ENCODE measurements at places on chromosomes 5 and 9.

- DNase-seq = no peak
Measured at GRCh38 chr5:7680260-7680659, 170.7 kb downstream of the CFAP90 start.

GRCh38 chr9:131197160-131197911 lies 72.0 kb downstream of the NUP214 start:
- no peak for DNase-seq

DNA sequence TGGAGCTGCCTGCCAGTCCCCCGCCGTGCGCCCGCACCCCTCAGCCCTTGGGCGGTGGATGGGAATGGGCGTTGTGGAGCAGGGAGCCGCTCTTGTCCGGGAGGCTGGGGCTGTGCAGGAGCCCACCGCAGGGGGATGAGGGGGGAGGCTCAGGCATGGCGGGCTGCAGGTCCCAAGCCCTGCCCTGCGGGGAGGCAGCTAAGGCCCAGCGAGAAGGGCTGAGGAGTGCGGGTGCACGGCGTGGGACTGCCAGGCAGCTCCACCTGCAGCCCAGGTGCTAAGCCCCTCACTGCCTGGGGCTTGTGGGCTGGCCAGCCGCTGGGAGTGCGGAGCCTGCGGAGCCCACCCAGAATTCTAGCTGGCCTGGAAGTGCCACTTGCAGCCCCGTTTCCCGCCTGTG lies 991.7 kb upstream of the ARRDC3 start:
- DNase-seq = no peak

GRCh38 chr9:70868041-70868440 lies 253.4 kb downstream of the TRPM3 start:
- DNase-seq = no peak

DNA sequence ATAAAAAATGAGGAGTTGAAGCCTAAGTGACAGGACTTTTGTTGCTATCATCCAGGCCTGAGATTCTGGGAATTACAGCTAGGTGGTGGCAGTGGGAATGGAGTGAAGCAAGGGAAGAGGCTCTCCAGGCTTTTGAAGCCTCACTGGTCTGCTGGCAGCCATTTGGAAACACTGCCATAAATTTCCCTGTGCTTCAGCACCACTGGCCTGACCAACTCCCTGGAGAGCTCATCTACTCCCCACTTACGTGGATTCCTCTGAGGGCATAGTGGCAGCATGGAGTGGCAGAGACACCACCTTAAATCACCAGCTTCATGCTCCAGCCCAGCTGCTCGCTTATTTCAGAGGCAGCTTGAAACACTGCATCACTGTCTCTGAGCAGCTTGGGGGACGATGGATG lies 518.2 kb downstream of the TLR4 start:
- DNase-seq = no peak

DNA sequence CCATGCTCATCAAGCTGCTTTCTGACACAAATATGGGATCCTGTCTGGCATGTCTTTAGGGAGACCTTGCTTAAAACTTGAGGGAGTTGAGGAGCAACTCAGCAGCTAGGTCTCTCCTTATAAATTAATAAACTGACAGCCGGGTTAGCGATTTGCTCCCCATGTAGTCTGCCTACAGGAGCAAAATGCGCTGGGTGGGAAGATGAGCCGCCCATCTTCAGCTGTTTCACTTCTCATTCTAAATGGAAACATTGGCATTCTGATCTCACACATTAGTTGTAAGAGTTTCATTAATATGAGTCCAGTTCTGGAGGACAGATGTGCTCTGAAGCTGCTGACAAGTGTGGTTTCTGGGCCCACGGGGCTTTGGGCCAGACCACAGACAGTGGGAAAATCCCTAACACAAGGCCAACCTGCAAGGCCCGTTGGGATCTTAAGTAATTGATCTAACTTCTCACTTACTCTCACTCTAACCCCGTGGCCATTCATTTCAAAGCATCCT lies 197.0 kb downstream of the MCTP1 start:
- DNase-seq = no peak

DNA sequence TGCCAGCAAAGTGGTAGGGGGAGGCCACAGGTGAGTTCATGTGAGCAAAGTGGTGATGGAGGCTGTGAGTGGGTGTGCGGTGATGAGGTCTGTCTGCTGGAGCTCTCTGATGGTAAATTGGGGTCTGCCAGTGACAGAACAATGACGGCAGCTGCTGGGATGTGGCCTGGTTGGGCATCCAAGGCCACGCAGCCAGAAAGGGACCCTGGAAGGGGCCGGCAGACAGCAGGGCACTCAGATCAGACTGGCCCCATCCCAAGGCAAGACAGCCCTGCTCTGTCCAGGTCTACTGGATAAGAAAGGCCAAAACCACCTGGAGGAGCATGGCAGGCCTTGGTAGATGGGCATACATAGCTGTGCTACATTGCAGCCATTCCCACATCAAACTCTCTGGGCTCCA lies 412.9 kb upstream of the RGMB start:
- DNase-seq = no peak

DNA sequence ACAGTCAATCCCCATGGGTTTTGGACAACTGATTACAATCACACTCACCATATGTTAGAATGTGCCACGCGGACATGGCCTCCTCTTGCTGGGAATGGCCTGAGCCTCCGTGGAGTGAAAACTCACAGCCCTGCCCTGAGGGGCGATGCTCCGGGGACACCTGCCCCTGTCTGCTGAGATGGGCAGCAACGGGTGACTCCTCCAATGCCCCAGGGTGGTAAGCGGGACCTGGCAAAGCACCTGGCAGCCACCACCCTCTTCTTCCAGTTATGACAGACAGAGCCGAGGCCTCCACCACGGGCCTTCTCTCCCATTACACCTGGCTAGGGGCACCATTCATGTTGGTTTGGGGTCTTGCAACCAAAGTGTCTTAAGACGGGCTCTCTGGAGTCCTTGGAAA lies 94.9 kb upstream of the COL5A1 start:
- DNase-seq = no peak

GRCh38 chr5:179408611-179409010 lies 63.4 kb upstream of the ADAMTS2 start:
- no peak for DNase-seq

GRCh38 chr9:33458444-33458843 lies 11.1 kb upstream of the AQP3 start:
- no peak for DNase-seq

GRCh38 chr9:123749580-123750202 lies 180.2 kb downstream of the DENND1A start:
- no peak for DNase-seq

- no peak for DNase-seq
Measured at GRCh38 chr9:3873818-3874217, 348.0 kb upstream of the RFX3 start.

GRCh38 chr5:172165465-172165864 lies 22.6 kb downstream of the STK10 start:
- DNase-seq = no peak

GRCh38 chr5:147417135-147417813 lies 92.6 kb downstream of the DPYSL3 start:
- no peak for DNase-seq

- no peak for DNase-seq
Measured at GRCh38 chr9:111149018-111149759, 110.9 kb upstream of the LPAR1 start.

DNA sequence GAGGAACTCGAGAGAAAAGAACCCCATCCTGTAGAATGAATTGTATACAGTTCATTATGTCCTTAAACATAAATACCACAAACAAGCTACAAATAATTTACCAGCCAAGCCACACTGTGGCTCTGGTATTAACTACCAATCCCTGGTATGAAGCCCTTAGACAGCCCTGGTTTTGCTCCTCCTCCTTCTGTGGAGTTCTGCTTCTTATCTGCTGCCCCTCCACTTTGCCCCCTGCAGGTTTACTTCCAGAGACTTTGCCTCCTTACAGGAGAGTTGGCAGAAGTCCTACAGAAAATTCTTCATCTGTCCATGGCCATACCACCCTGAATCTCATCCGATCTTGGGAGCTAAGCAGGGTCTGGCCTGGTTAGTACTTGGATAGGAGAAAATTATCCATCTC lies 219.8 kb downstream of the ACTL7B start:
- no peak for DNase-seq

DNA sequence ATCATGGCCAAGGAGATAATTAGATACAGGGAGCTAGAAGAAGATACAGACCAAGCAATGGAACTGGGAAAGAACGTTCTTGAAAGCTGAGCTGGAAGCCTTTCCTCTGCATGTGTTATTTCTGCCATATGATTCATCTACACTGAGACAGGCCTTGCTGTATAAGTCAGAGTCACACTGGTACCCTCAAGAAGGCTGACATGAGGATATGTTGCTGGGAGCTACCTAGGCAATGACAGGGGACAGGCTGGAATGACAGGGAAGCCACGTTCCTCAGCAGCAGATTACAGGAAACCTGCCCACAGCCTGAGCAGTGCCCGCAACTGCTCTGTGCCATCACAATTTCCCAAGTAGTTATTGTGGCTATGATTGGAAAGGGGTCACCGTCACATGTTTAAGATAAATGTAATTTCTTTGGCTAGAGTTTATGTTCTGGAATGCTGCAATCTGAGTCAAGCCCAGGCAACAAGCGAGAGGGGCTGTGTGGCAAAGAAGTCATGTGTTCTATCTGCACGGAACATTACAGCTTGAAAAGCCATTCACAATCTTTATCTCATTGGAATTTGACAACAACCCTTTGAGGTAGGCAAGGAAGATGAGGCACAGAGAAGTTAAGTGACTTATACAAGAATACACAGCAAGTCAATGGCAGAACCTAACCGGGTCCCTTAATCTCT lies 108.2 kb downstream of the TTLL11 start:
- no peak for DNase-seq

GRCh38 chr9:99905833-99906402 lies 536 bp upstream of the STX17 start:
- no peak for DNase-seq

- no peak for DNase-seq
Measured at GRCh38 chr5:76351577-76351976, 51.5 kb upstream of the IQGAP2 start.

DNA sequence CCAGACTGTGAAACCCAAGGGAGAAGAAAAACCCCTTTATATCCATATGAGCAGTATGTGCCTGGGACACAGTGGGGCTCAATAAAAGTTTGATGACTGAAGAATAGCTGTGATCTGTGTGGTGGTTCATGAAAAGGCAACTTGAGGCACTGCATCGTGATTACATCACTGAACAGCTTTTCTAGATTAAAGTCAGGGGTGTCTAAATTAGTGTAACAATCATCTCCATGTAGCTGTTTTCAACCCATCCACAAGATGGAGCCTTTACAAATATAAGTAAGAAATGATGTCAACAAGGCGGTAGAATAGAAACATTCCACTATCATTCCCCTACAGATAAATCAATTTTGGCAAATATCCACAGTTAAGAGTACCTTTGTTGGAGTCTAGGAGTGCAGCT lies 55.5 kb downstream of the PRRC1 start:
- DNase-seq = no peak

DNA sequence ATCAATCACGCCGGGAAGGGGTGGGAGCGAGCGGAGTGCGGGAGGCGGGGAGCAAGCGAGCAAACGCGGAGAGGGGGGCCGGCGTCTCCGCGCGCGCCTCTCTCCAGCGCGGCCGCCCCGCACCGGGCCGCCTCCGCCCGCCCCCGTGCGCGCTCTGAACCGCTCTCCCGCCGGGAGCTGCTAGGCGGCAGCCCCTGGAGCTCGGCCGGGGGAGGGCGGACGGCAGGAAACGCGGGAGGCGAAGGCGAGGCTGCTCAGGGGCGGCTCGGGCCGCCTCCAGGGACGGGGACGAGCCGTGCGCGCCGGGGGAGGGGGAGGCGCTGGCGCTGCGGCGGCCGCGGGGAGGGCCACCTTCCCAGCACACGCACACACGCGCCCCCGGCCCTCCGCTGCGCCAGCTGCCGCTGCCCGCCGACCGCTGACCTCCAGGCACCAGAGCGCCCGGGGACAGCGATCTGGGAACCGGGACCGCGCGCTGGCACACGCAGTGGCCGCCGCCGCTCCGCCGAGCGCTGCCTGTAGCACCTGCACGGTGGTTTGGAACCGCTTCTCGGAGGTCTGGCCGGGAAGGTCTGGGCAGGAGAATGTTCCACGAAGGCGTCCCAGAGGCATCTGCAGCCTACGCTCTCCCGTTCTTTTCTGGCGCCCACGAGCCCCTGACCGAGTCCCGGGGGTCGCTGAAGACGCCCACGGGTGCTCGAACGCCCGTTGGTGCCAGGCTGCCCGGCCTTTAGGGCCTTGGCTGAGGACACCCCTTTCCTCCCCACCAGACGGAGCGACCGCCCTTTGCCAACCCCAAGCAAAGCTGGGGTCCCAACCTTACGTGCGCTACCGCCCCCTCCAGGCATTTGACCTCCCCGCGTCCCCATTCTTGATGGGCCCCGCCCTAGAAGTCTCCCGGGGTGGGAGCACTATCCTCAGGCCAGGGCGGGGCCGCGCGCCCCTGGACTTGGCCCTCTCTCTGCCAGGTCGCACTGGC lies at the start of gene GABBR2:
TSS of gene GABBR2 (minus strand) at position 3 of the 979 bp plus-strand sequence. CDS start 198 bp downstream, outside the sequence.
- DNase-seq = no peak

GRCh38 chr5:53084546-53085255 lies 24.9 kb downstream of the MOCS2 start:
- DNase-seq = no peak

DNA sequence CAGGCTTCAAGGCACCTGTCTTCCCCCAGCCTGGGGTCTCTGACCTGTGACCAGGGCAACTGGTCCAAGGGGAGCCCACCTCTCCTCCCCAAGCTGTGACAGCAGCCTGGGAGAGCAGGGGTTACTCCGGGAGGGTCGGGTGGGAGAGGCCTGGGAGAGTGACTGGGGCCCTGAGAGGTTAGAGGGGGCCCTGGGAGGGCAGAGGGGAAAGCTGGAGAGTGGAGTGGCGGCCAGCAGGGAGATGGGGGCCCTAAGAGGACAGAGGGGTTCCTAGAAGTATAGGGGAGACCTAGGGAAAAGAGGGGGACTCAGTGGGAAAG lies 302 bp downstream of the LCN9 start:
- DNase-seq = no peak

GRCh38 chr9:96425500-96426169 lies 7.5 kb upstream of the ZNF367 start:
- DNase-seq = no peak

- DNase-seq = no peak
Measured at GRCh38 chr9:133612051-133612450, 2.9 kb upstream of the FAM163B start.

DNA sequence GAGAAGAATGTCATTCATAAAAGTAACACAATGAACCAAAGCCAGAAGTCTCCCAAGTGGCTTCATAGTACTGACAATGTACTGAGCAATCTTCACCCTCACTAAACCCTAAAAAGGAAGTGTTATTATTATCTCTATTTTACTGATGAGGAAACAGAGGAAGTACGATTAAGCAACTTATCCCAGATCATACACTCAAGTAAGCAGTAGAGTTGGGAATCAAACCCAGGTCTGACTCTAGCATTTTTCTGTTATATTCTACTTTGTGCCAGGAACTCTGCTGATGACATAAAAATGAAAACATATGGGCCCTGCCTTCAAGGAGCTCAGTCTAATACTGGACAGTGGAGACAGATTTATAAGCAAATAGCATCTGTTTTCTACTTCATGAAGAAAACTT lies 109.2 kb downstream of the RAPGEF6 start:
- DNase-seq = no peak

GRCh38 chr5:82489683-82490082 lies 211.5 kb upstream of the RPS23 start:
- DNase-seq = no peak

GRCh38 chr9:95055334-95055850 lies 262.1 kb downstream of the FANCC start:
- DNase-seq = no peak

Data from NCI-H1417 treated with DMSO at 0.1 percent for 48 hours (cell line).